ENCODE measurements at places on chromosomes 13 and 19.

GRCh38 chr13:74182491-74182890 lies 48.3 kb upstream of the KLF12 start:
- DNase-seq: no peak
- no peaks in the 10 kb centered on the region for H3K27me3 ChIP-seq
- H3K36me3 ChIP-seq: no peaks in the 10 kb centered on the region
- no peak overlapping the region for H3K27ac ChIP-seq
- H3K4me3 ChIP-seq: no peak overlapping the region

DNA sequence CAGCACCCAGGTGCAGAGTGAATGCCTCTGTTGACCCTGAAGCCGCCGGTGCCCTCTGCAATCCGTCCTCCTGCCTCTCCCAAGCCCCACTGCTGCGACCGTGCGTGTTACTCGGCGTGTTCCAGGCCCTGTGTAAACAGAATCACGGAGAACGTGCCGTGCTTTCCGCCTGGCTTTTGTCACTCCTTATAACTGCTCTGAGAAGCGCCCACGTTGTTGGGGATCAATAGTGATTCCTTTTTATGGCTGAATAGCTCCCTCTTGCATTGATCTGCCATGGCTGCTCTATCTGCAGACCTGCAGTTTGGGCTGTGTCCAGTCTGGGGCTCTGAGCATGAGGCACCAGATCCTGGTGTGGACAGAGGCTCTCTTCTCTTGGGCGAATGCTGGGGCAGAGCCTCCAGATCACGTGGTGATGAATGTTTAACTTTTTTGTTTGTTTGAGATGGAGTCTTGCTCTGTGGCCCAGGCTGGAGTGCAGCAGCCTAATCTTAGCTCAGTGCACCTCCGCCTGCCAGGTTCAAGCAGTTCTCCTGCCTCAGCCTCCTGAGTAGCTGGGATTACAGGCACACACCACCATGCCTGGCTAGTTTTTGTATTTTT lies 15.8 kb downstream of the ADPRHL1 start:
- no peak for DNase-seq
- no peaks in the 10 kb centered on the region for H3K27me3 ChIP-seq
- H3K27ac ChIP-seq: no peak overlapping the region
- H3K4me1 ChIP-seq: no peaks in the 10 kb centered on the region

DNA sequence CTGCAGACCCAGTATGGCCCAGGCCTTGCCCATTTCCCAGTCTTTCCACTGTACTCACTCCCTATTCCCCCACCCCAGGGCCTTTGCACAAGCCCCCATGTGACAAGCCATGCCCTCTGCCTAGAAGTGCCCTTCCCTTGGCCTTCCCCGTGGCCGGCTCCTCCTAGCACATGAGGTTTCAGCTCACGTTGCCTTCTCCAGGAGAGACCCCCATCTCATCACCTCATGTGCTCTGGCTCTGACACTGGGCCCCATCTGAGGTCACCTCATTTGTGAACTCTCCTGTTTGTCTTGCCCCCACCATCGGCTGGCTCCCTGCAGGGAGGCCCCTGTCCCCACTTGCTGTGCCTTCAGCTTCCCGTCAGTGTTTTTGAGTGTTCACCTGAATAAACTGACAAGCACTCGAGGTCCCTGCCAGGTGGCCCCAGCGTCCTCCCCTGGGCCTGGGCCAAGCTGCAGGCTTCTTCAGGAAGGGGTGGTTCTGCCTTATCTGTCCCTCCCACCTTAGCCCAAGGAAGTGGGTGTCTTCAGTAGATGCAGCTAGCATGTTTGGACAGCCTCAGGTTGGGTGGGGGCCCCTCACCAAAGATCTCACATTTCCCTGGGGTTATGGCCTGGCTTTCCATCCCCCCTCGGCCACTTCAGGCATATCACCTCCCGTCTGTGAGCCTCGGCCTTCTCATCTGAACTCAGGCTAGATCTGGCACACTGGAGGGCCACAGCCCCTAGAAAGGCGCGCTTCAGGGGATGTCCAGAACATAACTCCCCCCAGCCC lies 3.8 kb upstream of the SLC25A42 start:
- no peak overlapping the region for H3K27ac ChIP-seq

DNA sequence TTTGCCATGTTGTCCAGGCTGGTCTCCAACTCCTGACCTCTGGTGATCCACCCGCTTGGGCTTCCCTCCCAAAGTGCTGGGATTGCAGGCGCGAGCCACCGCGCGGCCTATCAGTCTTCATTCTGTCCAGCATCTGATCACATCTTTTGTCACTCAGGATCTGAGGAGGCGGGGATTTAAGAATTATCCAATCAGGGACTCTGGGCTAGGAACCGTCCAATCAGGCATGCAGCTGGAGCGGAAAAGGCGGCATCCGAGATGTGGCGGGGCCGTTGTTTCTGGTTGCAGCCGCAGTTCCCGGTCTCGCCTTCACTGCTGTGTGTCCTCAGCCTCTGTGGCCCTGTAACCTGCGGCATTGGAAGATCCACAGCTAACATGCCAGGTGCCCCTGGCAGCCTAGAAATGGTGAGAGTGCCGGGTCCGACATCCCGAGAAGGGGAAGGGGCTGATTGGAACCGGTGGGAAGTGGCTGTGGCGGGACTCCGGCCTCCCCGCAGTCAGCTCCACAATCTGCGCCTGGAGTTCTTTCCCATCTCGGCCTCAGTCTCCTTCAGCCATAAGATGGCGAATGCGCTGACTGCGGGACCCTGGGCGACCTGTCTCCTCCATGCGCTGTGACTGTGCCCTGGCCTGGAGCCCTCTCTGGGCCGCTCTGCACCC lies at the start of gene ZNF729:
Gene ZNF729 (plus strand): TSS at position 291 of the 660 bp plus-strand sequence. CDS start 85 bp downstream, at position 376.
- H3K4me3 ChIP-seq: no peak within 1 kb of the TSS
- no peaks in the 10 kb centered on the region for H3K4me1 ChIP-seq
- H3K36me3 ChIP-seq: no peaks in the 10 kb centered on the region
- no peak for DNase-seq
- no peak within 1 kb of the TSS for H3K27ac ChIP-seq
- H3K27me3 ChIP-seq: no peaks in the 10 kb centered on the region

DNA sequence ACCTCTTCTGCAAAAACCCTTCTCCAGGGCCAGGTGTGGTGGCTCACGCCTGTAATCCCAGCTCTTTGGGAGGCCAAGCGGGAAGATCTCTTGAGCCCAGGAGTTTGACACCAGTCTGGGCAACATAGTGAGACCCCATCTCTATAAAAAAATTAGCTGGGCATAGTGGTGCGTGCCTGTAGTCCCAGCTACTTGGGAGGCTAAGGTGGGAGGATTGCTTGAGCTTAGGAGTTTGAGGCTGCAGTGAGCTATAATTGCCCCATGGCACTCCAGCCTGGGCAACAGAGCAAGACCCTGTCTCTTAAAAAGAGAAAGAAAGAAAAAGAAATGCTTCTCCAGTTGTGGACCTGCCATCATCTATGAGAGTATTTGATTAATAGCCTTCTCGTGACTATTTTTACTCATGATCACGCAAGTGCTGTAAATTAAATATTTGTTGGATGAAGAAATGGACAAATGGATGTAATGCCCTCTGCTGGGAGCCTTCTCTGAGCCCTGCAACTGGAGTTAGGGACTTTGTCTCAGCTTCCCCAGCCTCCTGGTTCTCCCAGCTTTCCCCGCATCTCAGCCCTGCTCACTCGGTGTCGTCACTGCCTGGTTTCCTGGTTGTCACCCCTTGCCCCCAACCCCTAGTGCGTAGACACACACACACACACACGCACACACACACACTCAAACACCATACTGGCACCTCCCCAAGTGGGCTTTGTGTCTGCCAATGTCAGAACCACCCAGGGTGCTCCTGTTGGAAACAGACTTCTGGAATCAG lies 12.2 kb downstream of the WIZ start:
- DNase-seq: no peak
- no peak overlapping the region for H3K4me3 ChIP-seq
- peaks cover 4% of the 10 kb centered on the region for H3K4me1 ChIP-seq
- H3K27me3 ChIP-seq: no peaks in the 10 kb centered on the region
- no peaks in the 10 kb centered on the region for H3K36me3 ChIP-seq

DNA sequence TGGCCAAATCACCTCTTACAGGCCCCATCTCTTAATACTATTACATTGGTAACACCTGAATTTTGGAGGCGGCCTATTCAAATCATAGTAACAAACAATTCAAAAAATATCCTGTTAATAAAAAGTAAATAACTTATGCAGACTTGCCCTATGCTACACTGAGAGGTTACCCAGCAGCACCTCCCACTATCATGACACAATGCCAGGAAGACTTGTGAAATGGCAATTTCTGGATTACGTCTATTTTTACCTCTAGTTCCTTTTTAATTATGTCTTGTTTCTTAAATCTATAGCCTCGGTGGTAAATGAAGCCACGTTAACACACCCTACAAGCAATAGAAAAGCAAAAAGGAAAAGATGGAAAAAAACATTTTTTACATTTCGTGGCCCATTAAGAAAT lies 6.2 kb upstream of the DZIP1 start:
- no peak overlapping the region for H3K27ac ChIP-seq
- H3K36me3 ChIP-seq: no peaks in the 10 kb centered on the region
- DNase-seq: no peak
- peaks cover 8% of the 10 kb centered on the region for H3K27me3 ChIP-seq
- H3K4me3 ChIP-seq: no peak overlapping the region
- peaks cover 8% of the 10 kb centered on the region for H3K4me1 ChIP-seq

Measured in left lung (tissue), 14 donors.